ENCODE measurements at places on chromosomes 1 and 21.

DNA sequence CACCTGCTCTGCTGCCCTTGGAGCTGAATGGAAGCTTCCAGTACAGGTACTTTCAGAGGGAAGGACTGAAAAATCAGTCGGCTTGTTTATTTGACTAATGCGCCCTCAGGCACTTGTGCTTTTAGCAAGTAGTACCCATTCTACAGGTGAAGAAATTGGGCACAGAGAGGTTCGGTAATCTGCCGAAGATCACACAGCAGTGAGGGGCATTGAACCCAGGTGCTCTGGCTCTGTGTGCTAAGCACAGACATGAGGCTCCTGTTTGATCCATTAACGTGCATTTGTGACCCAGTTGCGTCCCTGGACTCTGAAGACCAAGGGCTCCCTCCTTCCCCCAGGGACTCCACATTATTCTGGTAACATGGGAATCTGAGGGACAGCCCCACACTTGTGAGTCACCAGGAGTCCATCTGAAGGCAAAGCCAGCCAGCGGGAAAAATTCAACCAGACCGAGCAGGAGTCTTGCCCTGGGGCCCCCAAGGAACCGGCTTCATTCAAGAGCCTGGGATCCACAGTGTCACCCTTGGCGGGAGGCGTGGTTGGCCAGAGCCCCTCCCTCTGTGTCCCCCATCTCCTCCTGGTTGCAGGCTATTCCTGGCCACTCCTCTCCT is 192.4 kb upstream of the ARHGEF16 start:
- DNase-seq, result no peak

DNA sequence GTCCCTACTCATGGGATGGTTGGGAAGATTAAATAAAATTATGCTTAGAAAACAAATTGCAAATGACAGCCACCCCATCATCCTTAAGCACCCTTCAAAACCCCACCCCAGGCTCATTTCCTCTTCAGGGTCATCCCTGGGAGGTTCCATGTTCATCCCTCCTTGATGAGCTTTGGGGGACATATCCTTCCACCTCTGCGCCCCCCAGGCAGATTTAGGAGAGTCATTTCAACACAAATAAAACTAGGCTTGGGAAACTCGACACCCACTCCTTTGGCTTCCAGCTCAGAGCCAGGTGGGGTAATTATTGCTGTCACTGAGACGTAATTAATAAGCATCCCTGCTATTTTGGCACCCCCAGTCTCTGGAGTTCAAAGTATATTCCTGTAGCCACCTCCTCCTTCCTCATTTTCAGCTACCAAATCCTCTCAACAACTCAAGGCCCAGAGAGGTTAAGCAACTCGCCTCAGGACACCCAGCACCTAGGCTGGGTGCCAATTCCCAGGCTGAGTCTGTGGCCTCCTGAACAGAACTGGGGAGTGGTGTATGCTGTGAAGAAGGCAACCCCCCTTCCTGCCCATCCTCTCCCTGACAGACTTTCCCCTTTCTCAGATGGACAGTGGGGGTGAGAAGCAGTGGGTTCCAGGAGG is 595 bp downstream of the CRYBG2 start:
- DNase-seq, result no peak

DNA sequence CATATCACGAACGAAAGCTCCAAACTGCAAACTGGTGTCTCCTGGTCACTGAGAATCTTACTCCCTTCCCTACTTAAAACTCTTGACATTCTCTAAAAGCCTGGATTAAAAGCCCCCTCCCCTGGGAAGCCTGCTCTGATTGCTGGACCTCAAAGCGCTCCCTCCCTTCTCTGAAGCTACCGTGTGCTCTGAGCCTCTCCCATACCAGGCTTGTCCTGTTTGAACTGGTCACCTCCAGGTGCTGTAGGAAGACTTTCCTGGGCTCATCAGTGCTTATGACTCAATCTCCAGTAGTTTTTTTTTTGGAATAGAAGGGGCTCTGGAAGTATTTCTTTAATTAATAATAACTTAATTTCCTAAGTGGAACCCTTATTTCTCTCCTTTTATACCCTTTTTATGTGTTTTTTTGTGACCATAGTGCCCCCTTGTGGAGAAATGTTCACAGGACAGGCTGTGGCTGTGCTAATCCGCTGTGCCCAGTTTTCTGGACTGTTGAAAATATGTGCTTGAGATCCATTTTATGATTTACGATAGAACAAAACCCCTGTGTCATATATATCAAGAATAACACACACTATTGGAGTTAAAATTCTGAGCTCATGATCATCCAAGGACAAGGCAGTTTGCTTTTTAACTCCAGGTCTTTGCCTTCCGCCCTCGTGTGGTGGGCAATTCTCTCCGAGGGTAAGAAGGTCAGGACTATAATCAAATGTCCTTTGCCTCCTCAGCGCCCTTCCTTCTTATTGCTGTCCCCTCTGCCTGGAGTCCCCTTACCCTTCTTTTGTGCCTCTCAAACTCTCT is 16.9 kb downstream of the MTARC1 start:
- DNase-seq, result no peak

GRCh38 chr1:91803847-91804545 is 82.0 kb downstream of the TGFBR3 start:
- no peak for DNase-seq

DNA sequence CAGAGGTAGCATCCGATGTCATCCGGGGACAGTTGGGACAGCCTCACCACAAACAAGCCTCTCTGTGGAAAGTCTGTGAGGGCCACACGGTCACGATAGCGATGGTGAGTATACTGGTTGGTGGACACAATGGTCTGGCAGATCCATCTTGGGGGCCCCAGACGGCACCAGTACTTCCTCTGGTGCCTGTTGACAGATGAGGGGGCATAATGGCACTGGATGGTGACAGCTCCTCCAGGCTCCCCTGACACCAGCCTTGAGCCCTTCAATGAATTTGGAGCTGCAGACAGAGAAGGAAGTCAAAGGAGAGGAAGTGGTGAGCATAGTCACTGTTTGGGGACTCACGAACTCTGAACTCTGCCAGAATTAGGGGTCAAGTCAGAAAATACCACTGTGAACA is 8.0 kb downstream of the FCAMR start:
- no peak for DNase-seq

Data from right kidney (tissue), 9 donors.